ENCODE measurements at places on chromosomes 1 and 21.

DNA sequence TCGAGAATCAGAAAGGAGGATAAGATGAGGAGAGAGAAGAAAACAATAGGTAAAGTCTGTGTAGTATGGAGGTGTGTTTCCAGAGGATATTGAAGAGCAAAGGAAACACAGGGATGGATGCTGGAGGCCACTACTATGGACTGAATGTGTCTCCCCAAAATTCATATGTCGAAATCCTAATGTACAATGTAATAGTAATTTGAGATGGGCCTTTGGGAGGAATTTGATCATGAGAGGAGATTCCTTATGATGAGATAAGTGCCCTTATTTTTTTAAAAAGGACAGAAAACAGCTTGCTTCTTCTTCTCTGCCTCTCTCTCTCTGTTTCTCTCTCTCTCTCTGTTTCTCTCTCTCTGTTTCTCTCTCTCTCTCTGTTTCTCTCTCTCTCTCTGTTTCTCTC lies 602.2 kb upstream of the ADAMTS5 start:
- DNase-seq: no peak

GRCh38 chr21:15066123-15066575 lies 1.3 kb upstream of the NRIP1 start:
- no peak for DNase-seq

GRCh38 chr1:51342591-51343206 lies 12.3 kb upstream of the TTC39A start:
- DNase-seq: no peak

DNA sequence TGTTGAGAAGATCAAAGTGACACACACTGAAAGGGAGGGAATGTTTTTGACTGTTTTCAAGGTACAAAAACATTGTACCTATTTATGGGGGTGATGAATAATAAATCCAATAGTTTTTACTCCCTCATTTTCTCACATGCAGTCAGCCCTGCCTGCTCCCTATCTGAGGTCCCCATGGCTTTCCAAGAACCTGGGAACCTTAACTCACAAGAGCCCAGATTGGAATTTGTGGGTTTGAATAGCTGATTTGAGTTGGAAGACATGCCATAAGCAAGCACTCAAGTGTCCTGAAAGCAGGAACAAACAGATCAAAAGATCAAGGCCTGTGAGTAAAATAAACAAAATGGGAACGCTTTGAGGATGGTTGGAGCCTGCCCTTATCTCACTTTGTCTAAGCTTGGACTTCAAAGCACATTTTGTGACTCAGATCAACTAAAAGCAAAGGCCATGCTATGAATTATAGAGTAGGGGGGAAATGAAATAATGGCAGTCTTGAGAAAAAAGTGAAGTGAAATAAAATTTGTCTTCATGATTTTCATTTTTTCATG lies 136.6 kb downstream of the LYPLAL1 start:
- DNase-seq: no peak

GRCh38 chr1:186188004-186188539 lies 187.0 kb downstream of the TPR start:
- DNase-seq: no peak

- no peak for DNase-seq
Measured at GRCh38 chr1:44806704-44807363, at the start of gene DYNLT4. DYNLT4 (minus strand) TSS chr1:44807351; CDS start chr1:44806668, 683 bp downstream.

Measured in right kidney (tissue), 9 donors.